ENCODE measurements at places on chromosomes 6 and 20.

- no peak for DNase-seq
Measured at GRCh38 chr6:47163536-47163935, 121.4 kb upstream of the ADGRF1 start.

DNA sequence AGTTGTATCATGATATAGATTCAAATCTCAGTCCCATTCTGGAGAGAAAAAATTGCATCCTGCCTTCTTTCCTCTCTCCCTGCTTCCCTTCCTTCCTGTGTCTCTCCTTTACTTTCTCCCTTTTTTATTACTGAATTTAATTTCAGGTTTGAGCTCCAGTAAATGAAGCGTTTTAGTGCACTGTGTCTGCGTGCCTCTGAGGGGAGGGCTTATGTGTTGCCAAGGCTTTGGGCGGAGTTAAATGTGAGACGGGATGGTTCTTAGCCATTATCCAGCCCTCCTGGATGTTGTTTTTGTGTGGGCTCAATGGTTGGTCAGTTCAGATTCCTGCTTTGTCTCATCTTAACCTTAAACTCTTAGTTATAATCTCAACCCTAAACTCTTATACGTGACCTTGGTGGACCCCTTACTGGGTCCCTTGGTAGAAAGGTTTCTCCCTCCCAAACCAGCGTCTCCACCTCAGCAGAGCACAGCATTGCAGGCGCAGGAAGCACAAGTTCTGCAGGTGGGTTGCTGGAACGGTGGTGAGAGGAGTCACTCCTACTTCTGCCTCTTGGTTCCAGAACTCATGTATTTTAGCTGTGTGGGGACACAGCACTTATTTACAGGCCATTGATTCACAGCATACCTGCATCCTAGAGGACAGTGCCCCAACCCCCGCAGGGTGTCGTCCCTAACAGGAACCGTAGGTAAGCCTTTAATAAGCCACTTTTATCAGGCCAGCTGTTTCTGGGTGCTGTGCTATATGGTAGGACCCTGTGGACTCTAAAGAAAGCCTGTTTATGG is 68.5 kb downstream of the DNAH8 start:
- DNase-seq, result no peak

DNA sequence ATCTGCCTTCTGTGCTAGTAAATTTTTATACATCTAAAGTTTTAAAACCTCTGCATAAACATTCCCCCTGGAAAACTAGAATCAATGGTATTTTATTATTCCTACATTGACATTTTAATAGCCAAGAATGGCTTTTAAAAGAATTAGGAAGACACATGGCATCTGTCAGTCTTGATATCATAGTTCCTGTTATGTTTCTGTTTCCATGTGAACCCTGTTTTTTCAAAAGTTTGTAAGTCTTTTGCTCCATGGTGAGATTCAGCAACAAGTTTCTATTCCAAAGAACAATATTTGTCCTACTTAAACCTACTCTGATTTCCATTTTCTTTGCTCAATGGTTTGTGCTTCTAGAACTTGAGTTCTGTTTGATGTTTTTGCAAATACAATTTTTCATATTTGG is 95.2 kb downstream of the PLEKHG1 start:
- DNase-seq, result no peak

- DNase-seq, result no peak
Measured at GRCh38 chr6:111530667-111531066, 47.6 kb upstream of the REV3L start.

DNA sequence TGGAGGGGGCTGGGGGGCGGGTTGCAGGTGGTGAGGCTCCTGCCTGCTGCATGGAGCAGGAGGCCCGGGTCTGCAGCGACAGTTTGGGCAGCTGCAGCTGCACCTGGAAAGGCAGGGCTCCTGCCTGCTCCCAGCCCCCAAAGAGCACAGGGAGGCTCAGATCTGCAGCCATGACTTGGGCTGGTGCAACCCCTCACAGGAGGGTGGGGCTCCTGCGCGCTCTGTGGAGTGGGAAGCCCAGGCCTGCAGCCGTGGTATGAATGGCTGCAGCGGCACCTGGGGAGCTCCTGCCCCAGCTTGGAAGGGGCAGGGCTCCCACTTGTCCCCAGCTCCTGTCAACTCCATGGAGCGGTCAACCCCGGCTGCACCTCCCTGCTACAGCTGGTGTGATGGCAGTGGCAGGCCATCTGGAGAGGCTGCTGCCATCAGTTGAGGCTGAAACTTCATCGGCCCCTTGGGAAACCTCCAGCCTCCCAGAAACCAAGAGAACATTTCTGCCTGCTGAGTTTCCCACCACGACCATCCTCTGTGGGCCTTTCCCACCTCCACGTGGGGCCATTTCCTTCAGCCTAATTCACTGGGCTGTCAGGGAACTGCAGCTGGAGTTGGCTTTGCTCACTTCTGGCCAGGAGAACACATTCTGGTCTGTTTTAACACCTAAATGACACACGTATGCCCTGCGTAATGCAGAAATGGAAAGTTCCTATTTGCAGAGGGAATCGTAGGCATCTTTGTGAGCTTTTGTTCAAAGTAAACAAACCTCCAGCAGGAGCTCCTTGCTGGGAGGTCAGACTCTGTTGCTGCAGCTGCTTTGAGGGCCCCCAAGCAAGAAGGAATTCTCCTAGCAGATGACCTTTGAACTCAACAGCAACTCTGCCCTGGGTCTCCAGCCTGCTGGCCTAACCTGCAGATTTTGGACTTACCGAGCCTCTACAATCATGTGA is 429.0 kb downstream of the PREX1 start:
- no peak for DNase-seq

DNA sequence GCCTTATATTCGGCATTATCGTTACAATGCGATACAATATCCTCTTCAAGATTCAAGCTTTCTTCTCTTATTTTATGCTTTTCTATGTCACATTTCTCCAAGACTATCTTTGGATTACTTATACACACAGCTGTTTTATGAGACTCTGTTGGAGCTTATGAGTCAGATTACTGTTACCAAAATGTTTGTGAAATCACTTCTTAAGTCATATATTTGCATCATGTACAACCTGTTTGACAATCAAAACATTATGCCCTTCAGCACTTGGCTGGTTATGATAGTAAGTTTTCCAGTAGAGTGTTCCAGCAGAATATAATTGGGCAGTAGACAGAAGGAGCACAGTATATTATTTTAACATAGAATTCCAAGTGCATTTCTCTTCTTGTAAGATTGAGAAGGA is 35.2 kb downstream of the BMP6 start:
- DNase-seq, result no peak

GRCh38 chr6:55604021-55604420 is 25.0 kb upstream of the HMGCLL1 start:
- DNase-seq, result no peak

GRCh38 chr20:38579219-38579910 is 1.6 kb upstream of the ADIG start:
- no peak for DNase-seq

DNA sequence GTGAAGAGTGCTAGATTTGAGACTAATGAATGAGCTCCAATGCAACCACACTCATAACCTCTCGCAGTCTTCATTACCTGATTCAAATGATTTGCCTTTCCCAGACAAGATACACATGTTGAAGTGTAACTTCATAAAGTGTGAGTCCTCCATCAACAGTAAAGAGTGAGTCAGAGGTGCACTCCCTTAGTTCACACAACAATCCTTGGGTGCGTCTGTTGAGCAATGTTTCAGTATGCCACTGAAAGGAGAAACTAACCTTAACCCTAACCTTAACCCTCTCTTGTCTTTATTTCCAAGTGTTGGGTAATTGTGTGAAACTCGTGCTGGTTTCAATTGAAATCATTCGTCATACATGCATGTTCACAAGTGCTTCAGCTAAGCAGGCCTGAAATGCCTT is 21.0 kb upstream of the RIN2 start:
- DNase-seq, result no peak

GRCh38 chr6:101832371-101832770 is 438.9 kb downstream of the GRIK2 start:
- DNase-seq, result no peak

DNA sequence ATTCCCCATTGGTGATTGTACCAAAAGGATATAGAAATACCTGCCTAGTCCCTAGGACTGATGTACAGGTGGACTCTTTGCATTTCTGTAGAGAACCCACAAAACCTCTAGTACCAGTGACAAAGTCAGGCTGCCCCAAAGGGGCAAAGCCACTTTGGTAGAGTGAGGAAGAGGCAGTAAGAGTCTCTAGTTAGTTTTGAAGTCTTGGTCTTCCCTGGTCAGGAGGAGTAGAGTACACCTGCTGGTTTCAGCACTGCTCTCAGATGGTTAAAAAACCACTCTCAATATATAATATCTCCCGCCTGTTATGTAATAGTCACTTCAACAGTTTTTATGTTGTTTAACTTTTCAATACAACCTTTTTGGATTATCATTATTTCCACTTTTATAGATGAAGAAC is 344.9 kb downstream of the CDKAL1 start:
- DNase-seq, result no peak

GRCh38 chr6:121794630-121795029 is 359.2 kb downstream of the GJA1 start:
- no peak for DNase-seq

GRCh38 chr6:28161410-28162079 is 19.9 kb downstream of the ZKSCAN8 start:
- no peak for DNase-seq
